COLO829 (cell line): ENCODE measurements at places on chromosomes 5 and 9.

GRCh38 chr9:117465706-117466105 is 50.8 kb upstream of the ASTN2 start:
- DNase-seq, result no peak

- DNase-seq, result no peak
These were observed 104.0 kb upstream of the ALDH1B1 start for GRCh38 chr9:38288502-38288901.

DNA sequence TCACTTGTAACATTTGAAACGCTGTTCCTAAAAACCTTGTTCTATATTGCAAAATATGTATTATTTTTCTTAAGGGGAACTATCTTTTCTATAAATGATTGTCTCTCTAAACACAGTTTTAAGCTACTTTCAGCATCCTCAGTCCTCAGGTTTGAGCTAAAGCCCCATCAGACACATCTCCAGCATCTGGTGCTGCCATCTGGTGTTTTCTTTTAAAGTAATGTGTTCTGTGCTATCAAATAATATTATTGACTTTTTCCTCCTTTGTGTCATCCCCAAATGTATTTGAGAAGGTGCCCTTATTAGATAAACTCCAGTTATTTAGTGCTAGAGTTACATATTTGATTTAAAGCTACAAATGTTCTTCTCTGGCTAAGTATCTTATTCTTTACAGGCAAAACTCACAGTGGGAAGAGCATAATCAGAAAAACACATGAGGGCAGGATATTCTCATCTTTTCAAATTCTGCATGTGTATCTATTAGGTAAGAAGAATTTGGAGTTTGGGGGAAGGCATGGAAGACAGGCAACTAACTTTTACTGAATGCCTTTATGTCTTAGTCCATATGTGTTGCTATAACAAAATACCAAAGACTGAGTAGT is 27.5 kb downstream of the ZNF474 start:
- no peak for DNase-seq

DNA sequence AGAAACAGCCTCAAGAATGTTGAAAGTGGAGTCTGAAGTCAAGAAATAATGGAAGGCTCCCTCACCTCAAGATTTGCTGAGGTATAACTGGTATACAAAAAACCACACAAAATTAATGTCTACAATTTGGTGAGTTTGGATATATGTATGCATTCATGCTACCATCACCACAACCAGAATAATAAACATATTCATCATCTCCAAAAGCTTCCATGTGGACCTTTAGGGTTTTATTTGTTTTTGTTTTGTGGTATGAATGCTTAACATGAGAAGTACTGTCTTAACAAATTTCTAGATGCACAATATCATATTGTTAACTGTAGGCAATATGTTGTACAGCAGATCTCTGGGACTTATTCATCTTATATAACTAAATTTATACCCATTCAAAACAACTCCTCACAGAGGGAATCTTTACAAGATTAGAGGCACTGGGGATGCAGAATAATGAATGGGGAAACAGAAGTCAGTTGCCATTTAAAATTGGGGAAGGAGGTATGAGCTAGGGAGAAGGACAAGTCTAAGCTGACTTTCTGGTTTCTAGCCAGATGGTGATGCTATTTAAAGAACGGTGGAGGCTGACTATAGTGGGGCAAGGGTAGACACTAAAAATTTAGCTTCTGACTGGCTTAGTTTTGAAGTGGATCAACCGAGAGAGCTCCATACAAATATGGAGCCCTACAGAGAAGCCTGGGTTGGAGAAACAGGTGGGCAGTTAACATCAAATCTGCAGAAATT is 213.9 kb downstream of the BNC2 start:
- DNase-seq, result no peak

DNA sequence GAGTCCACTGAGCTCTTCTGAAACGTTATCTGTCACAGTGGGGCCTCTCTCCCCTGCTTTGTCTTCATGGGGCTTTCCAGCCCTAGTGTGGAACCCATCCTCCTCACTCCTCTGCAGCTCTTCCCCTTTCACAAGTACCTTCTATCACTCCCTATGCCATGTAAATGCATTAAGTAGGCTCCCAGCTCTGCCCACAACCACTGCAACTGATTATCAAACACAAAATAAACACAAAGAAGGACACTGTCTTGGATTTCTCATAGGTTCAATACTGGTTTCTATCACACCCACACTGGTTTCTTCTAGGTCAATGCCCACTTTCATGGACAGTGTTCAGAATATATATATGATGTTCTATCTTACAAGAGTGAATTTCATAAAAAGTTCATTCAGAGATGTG is 139.4 kb downstream of the GNAQ start:
- DNase-seq, result peak; percentile 81

GRCh38 chr5:135468541-135468940 is 16.4 kb upstream of the TIFAB start:
- no peak for DNase-seq

- no peak for DNase-seq
These were observed 75.1 kb upstream of the RAI14 start for GRCh38 chr5:34580983-34581382.

- no peak for DNase-seq
These were observed 22.3 kb downstream of the LEAP2 start for GRCh38 chr5:132895719-132896305.

GRCh38 chr5:39452846-39453245 is 28.1 kb upstream of the DAB2 start:
- no peak for DNase-seq

DNA sequence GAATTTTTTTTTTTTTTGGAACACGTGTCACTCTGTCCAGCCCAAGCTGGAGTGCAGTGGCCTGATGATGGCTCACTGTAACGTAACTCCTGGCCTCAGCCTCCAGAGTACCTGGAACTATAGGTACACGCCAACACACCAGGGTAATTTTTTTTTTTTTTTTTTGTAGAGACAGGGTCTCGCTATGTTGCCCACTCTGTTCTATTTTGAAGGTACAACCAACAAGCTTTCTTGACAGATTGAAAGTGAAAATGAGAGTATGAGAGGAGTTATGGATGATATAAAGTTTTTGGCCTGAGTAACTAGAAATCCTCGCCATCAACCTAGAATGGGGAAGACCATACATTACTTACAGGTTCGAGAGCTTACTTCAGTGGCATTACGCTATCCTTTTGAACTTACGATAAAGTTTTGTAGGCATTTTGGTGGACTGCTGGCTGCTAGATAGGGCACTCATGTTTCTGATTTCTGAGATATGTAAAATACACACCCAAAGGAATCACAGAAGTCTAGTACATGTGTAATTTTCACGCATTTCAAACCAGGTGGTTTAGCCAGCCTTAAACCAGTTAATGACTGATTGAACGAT is 806 bp upstream of the CDC42SE2 start:
- DNase-seq, result no peak

DNA sequence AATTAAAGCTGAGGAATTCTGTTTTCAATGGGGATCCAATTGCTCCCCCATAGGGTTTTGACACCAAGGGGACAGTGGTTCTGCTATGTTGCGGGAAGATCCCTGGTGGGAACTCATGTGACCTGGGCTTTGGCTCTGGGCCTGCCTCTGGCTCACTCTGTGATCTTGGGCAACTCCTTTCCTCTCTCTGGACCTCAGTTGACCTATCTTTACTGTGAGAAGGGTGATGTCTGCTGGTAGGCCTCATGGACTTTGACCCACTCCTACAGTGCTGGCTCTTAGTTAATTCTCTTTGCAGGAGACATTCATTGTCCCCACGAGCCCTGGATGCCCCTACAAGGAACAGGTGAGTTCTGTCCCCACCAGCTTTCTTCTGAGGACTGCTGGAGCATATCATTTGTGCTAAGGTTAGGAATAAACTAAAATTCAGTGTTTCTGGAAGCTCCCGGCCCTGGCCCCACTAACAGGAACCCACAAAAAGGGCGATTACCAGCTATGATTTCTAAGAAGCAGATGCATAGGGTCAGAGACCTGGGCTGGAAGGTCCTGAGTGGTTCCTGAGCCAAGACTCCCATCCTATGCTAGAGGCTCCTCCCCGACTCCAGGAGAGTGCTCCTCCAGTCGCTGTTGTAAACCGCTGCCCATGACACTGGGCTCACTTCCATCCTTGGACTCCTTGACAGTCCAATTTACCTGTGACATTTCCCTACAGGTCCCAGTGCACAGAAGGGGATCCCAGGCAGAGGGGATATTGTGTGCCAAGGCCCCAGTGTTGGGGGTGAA is 218.3 kb downstream of the PAX5 start:
- DNase-seq, result no peak

DNA sequence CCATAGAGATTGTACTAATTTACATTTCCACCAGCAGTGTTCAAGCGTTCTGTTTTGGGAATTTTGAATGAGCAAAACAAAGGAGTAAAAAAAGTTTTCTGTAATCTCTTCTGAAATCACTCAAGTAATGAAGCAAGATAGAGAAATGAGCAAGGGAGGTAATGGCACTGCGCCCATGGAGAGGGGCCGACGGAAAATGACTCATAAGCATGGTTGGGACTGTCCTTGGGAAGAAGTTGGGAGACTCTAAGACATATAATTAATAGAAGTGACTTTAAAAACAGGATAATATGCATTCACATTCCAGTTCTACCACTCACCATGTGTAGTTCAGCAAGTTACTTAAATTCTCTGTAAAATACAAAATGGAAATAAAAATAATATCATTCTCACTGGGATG is 62.5 kb upstream of the C5orf46 start:
- DNase-seq, result no peak

- DNase-seq, result no peak
These were observed at the start of gene UBTD2 for GRCh38 chr5:172283020-172283861. UBTD2 (minus strand) TSS chr5:172283764; CDS start chr5:172283665, 99 bp downstream.

DNA sequence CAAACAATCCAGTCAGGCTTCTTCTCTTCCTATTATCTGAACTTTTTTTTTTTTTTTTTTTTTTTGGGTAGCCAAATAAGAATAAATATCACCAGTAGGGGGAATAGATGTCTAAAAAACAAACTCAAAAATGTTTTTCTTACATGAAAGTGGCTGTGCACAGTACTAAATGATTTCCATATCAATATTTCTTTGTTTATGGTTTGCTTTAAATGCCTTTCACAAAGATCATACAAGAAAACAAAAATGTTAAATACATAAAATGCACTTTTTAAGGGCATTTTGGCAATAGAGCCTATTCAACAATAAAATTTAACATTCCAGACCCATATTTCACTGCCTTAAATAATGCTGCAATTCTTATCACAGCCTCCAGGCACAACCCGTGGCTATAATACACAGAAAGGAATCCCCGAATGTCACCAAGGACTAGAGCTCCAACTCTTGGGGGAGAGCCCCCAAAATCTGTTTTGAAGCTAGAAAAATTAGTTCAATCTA is 91.1 kb upstream of the TBCA start:
- DNase-seq, result peak; percentile 34

GRCh38 chr9:114313186-114313585 is 9.7 kb upstream of the ORM1 start:
- DNase-seq, result no peak

GRCh38 chr9:6090277-6091210 is 75.1 kb upstream of the RANBP6 start:
- DNase-seq, result no peak

DNA sequence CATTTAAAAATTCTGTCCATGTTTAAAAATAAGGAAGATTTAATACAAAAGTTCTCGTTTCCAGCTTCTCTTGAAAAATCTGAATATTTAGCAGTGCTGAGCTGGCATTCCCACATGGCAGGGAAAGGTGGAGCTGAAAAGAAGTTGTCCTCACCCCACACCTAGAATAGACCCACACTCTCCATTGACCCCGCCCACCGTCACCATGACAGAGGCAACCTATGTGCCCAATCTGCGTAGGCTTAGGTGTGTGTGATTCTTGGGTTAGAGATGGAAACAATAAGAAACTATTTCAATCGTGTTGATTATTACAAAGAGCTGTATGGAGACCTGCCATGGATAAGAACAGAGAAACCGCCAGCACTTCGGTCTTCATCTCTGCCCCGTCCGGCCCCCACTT is 8.9 kb upstream of the STK32A start:
- no peak for DNase-seq
